Activated naive CD4-positive, alpha-beta T cell (primary cell): ENCODE measurements at places on chromosomes 4 and X.

DNA sequence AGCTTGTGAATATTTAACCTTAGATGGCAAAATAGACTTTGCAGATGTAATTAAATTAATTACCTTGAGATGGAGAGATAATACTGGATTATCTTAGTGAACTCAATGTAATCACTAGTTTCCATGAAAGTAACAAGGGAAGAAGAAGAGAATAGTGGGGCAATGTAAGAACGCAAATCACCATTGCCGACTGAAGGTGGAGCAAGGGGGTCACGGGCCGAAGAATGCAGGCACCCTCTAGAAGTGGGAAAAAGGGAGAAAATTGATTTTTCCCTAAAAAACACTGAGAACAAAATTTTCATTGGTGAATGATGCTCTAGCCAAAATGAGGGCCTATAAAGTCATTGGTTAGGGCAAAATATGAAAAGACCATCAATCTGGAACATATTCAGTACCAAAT lies 375.6 kb upstream of the EPHA5 start:
- no peak for DNase-seq

GRCh38 chr4:15657366-15657765 lies 2.2 kb upstream of the FBXL5 start:
- DNase-seq = no peak

- DNase-seq = no peak
Measured at GRCh38 chrX:39907964-39908661, 189.6 kb downstream of the BCOR start.

DNA sequence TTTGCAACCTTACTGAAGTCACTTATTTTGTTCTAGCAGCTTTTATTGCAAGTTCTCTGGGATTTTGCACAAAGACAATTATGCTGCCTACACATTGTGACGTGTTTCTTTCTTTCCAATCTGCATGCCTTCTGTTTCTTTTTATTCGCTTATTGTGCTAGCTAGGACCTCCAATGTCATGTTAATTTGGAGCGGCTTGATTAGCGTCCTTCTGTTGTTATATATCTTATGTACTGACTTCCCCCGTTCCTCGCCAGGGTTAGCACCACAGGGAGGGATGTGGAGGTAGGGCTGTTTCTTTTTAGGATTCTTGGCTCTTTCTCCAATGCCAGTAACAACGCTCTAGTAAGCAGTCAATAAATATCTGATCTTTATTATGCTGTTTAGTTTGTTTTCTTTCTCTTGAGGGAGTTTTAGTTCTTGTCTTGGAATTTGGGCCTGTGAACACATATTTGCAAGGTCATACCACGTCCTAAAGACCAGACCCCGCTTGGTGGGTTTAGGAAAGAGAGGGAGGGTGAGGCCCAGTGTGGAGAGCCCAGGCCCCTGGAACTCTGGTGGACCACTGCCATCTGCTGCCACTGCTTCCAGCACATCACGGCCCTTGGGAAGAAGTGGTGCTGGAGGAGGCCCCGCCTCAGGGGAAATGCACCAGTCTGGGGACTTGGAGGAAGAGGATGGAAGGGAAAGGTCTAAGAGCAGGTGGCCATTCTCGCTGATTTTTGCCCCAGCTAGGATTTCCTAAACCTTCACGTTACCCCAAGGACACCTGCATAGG lies 129.1 kb downstream of the TRIML1 start:
- no peak for DNase-seq

DNA sequence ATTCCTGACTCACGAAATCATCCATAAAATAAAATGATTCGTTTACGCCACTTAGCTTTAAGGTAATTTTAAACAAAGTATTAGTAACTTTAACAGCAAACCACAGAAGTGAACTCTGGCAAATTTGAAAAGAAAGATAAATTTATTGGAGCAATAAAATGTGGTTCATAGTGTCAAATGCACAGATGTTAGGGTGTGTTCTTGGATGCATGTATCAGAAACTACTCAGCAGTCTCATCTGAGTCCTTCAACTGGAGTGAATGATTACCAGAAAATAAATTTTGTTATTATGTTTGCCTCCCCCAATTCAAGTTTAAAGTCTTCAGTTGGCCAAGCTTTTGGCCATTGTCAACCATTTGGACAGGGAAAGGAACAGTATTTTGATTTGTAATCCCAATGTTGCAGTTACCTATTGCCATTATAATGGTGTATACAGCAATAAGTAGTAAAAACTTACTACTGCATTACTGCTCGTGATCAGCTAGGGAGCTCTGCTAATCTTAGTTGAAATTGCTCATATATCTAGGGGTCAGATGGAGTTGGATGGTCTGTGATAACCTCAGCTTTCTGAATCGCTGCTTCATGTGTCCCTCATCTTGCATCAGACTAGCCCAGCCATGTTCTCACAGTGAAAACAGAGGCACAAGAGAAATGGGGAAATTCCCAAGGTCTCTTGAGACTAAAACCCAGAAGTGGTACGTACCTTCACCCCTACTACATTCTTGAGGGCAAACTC lies 254.6 kb upstream of the KCNIP4 start:
- no peak for DNase-seq
